LoVo (cell line): ENCODE measurements at places on chromosomes 5 and 9.

DNA sequence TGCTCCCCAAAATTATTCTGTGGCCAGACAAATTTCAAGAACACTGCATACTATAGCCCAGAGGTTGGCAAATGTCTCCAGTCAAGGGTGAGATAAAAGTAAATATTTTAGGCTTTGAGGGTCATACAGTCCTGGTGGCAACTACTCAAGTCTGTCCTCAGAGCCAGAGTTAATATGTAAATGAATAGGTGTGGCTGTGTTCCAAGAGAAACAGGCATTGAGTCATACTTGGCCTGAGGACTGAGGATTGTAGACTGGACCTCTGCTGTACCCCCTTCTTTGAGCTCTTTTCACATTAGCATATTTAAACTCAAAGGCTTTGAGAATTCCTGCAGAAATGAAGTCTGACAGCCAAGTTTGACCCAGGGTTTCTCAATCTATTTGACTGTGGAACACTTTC is 129.2 kb upstream of the PTCH1 start:
- peak; percentile 24 for DNase-seq

- DNase-seq, result no peak
Measured at GRCh38 chr5:55063220-55063863, 39.1 kb upstream of the GZMA start.

GRCh38 chr5:55917402-55918086 is 66.4 kb downstream of the IL31RA start:
- DNase-seq, result no peak

DNA sequence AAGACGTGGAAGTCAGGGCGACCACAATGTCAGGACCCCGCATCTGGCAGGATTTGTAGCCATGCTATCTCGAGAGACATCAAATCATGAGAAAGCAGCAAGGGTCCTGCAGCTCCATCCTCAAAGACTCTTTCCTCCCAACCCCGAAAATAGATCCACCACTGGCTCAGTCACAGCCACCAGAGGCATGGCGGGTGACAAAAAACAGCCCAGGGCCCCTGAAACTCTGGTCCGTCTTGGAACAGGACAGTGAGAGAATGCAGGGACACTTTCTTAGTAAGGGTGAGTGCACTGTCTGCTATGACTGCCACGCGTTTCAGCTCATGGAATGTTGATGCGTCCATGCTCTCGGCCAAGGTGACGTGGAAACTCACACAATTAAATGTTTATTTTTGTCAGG is 220.9 kb downstream of the IRX2 start:
- no peak for DNase-seq

DNA sequence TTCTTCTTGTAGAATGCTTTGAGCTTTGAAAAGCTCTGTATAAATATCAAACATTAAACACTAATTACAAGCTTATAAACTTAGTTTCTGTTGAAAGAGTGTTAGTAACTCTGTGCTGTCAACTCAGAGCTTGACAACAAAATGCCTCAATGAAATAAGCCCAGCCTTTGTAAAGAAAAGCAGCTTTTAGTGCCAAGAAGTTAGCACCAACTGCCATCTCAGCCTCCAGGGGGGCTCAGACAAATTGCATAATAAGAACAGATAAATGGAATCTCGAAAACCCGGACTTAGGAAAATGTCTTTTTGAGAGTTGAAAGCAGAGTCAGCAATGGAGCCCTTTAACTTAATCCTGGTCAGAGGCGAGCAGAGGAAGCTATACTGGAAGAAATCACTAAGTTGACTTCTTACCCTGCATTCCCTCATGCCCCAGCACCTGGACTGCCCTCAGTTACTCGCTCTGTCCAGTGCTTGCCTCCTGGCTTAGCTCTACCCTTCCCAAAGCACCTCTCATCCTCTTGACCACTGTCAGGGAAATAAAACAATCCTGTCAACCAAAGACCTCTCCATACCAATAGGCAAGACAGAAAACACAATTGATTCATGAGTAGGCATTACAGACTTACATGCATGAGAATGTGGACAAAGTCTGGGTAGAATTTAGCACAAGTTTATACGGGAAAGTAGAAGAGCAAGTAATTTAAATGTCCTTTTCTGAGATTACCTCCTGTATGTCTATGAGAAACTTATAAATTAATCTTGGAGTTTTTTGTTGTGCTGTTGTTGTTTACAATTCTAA is 352.7 kb downstream of the ZNF608 start:
- DNase-seq, result no peak

GRCh38 chr5:168086104-168086610 is 205.3 kb upstream of the WWC1 start:
- DNase-seq, result peak; percentile 91

DNA sequence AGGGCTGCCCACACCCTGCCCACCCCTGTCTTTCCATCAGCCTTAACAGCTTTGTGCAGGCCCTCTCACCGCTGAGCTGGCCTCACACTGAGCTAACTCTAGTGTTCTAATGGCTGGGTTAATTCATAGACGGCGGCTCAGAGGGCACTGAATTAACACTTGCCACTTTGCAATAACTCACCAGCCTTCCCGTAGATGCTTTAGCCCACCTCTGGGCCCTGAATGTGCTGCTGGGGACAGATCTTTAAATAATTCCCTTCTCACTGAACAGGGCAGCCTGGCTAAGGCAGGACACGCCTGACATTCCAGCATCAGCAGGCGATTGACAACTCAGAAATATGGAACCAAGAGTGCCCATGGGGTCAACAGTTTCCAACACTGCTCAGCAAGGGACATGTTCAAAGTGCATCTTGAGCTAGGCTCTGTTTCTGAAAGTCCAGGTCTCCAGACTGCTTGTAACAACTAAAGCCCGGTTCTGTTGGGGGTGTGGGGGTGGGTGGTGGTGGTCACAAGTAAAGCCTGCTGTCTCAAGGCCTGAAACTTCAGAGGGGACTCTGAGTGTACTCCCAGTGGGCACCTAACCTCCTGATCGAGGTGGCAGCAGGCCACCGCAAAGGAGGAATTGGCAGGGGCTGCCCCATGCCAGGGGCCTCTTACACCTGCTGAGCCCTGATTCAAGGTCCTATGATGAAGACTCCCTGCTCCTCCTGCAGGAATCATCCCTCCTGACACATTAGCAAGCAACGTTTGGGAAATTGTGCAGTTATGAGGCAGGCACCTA is 248.3 kb downstream of the FSTL4 start:
- no peak for DNase-seq

GRCh38 chr9:104278929-104279496 is 184.9 kb downstream of the SMC2 start:
- no peak for DNase-seq

DNA sequence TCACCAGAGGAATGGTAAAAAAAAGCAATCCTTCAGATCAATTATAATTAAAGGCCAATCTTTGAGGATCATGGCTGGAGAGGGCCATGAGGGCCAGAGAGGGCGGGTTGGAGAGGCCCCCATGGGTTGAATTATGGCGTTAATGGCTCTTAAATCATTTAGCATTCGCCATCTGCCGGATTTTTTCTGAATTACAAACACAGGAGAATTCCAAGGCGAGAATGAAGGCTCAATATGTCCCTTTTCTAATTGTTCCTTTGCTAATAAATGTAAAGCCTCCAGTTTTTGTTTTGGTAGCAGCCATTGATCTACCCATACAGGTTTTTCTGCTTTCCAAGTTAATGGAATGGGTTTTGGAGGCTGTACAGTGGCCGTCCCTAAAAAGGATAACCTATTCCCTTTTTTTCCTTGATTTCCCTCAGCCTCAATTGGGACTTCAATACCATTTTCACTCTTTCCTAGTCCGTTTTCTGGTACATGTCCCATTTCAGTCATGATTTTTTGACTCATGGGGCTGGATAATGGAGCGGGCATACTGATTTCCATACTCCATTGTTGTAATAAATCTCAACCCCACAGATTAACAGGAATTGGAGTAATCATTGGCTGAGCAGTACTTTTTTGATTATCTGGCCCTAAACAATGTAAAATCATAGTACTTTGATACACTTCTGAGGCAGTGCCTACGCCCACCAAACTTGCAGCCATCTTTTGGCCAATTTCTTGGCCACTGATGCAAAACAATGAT is 6.7 kb upstream of the TMEM141 start:
- peak; percentile 28 for DNase-seq

DNA sequence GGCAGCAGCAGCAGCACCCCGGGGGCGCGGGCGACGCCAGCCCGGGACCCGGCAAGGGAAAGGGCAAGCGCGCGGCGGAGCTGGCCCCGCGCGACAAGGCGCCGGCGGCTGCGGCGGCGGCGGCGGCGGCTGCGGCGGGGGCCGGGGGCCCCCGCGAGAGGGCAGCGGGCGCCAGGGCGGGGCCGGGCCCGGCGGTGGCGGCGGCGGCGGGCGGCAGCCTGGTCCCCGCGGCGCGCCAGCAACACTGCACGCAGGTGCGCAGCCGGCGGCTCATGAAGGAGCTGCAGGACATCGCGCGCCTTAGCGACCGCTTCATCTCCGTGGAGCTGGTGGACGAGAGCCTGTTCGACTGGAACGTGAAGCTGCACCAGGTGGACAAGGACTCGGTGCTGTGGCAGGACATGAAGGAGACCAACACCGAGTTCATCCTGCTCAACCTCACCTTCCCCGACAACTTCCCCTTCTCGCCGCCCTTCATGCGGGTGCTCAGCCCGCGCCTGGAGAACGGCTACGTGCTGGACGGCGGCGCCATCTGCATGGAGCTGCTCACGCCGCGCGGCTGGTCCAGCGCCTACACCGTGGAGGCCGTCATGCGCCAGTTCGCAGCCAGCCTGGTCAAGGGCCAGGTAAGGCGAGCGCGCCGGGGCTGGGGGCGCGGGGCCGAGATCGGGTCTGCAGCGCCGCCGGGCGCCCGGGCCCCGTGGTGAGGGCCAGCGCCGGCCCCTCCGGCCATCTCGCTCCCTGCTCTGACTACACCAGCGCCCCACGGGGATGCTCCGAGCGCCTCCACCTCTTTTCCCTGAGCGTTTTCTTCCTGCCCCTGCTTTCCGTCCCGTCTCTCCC is at the start of gene UBE2QL1:
TSS of gene UBE2QL1 (plus strand) at position 238 of the 843 bp plus-strand sequence. CDS start at position 273, 35 bp downstream.
- no peak for DNase-seq

- no peak for DNase-seq
Measured at GRCh38 chr9:112898872-112899311, 8.2 kb upstream of the SLC46A2 start.

DNA sequence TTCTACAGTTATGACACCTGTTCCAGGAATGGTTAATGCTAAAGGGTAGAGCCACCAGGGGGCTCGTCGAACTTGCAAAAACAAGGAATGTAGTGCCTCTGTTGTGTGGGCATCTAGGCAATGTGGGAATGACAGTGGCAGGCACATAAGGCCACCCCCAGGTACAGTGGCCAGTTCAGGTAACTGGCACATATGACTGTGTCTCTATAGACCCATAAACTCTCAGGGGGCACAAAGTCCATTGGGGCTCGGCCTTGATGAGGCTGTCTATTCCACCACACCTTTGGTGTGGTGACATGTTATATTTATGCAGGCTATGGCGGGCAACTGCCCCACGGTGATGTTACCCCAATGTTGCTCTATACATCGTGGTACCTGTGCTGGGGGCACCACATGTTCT is 59.6 kb upstream of the FAM120A start:
- no peak for DNase-seq

GRCh38 chr5:75167345-75167744 is 69.3 kb downstream of the ANKRD31 start:
- no peak for DNase-seq

DNA sequence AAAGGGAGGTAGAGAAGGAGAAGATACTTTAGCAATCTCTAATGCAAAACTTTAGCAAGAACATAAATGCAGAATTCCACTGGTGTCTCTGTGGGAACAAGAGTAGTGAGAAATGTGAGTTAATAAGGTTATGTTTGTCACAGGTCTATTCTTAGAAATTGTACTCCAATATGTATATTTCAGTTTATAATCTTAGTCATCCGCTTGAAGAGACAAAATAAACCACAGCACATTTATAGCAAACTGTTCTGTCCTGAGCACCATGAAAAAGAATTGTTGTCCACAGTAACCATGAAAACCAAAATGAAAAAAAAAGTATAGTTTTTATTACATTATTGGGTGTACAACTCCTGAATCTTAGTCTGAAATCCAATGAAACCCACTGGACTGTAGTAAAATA is 93.6 kb upstream of the TSLP start:
- no peak for DNase-seq

DNA sequence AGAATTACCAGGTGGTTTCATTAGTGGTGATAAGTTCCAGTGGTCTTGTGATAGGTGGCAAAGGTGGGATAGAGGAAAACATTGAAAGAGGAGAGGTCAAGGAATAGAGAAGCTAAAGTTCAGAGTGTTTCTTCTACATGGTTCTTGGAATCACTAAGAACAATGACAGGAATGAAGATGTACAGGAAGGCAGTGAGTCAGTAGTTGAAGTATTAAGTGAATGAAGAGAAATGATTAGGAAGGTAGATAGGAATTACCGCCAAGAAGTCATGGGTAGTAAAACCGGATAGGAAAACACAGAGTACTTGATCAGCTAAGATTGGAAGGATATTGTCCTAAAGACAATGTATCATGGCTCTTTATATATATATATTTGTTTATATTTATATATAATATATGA is 37.9 kb upstream of the RASA1 start:
- no peak for DNase-seq

- no peak for DNase-seq
Measured at GRCh38 chr9:106964329-106964728, 101.4 kb downstream of the ZNF462 start.

GRCh38 chr9:113973963-113974413 is 97.9 kb downstream of the ZNF618 start:
- DNase-seq, result no peak

GRCh38 chr9:127977009-127977883 is 3.5 kb downstream of the EEIG1 start:
- no peak for DNase-seq

- DNase-seq, result no peak
Measured at GRCh38 chr9:129080298-129080600, 662 bp upstream of the DOLPP1 start.

DNA sequence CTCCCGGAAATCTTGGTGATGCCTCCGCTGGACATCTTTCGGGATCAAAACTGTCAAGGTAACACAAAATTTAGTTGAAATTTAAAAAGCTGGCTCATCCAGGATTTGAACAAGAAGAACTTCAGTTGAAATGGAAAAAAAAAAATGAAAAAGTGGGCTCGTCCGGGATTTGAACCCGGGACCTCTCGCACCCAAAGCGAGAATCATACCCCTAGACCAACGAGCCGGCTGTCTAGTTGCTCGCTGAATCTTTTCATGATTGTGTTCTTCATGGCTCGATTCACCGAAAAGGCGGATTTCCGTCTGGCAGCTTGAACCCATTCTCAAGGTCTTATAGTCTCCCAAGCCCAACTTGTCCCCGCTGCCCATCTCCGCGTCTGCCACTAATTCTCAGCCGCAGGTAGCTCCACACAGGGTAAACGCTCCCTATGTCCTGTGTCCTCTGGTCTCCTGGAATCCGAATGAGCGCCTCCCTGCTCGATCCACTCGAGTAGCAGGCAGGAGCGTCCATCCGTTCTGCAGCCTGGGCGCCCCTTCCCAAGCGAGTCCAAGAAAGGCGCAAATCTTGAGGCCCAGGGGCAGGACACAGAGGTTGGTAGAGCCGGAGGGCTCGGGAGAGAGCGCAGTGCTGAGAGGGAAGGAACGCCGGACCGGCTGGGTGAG is 16.2 kb downstream of the TRIM7 start:
- peak; percentile 79 for DNase-seq

- peak; percentile 40 for DNase-seq
Measured at GRCh38 chr5:177133853-177134696, 502 bp downstream of the NSD1 start.

GRCh38 chr5:130243641-130244040 is 339.4 kb downstream of the CHSY3 start:
- no peak for DNase-seq

- no peak for DNase-seq
Measured at GRCh38 chr5:180975338-180975737, 13.3 kb upstream of the BTNL3 start.

- no peak for DNase-seq
Measured at GRCh38 chr5:132470596-132470995, 20.0 kb downstream of the IRF1 start.
